HTR-8/SVneo (cell line): ENCODE measurements at places on chromosomes 16 and 17.

DNA sequence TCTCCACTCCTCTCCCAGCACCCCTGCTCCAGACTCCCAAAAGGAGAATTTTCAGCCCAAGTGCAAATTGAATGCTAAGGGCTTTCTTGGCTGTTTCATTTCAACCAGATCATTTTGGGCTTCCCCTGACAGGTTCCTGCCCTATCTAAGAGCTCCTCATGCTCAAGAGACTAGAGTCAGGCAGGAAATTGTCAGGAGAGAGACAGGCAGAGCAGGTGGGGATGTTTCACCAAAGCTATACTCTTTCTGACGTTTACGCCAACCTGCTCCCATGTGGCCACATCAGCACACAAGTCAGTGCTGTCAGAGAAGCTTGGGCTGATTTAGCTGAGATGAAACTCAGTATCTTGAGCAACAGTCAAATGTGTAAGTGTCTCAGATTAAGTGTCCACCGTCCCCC lies 31.4 kb downstream of the HIC1 start:
- no peak for DNase-seq

- DNase-seq: no peak
Measured at GRCh38 chr16:88988980-88989811, 12.2 kb upstream of the CBFA2T3 start.

DNA sequence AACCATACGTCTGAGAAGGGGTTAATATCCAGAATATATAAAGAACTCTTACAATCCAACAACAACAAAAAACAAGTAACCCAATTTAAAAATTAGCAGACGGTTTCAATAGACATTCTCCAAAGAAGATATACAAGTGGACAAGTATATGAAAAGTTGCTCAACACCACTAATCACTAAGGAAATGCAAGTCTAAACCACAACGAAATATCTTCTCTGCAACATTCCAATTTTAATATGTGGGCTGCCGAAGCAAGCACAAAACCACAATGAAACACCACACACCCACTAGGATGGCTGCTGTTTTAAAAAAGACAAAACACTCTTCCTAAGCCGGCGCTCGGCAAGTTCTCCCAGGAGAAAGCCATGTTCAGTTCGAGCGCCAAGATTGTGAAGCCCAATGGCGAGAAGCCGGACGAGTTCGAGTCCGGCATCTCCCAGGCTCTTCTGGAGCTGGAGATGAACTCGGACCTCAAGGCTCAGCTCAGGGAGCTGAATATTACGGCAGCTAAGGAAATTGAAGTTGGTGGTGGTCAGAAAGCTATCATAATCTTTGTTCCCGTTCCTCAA lies 5.9 kb upstream of the SLC13A2 start:
- no peak for DNase-seq

GRCh38 chr16:87583453-87584131 lies 18.7 kb upstream of the JPH3 start:
- no peak for DNase-seq

- DNase-seq: no peak
Measured at GRCh38 chr16:55526441-55526840, 17.6 kb downstream of the LPCAT2 start.

GRCh38 chr16:66511602-66512271 lies 38.2 kb downstream of the TK2 start:
- DNase-seq: peak; percentile 56

DNA sequence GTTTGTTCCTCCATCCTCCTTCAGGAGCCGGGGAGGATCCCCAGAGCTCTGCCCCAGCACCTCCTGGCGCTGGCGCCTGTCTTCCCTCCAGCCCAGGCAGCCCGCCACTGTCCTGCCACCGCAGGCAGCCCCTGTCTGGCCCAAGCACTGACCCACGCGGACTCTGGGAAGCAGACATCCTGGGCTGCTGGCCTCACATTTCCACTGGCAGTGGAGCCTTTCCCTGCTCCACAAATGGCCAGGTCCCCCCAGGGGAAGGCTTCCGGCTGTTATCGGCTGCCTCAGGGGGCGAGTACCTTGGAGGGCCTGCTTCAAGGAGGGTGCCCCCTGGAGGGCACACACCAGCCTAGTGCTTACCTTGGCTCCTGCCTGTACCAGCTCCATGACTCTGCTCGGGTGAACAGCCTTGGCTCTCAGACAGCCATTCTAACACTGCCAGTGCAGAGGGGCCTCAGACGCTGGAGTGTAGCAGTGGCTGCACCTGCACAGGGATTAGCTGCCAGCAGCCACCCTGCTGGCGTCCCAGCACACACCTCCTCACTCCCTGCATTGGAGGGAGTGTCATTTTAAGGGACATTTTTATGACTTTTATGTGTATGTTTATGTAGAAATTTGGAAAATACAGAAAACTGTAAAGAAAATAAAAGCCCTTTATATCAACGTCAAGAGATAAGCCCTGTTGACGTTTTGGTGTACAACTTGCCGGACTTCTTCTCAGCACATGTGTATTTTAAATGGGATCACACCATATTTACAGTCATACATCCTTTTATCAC lies 21.0 kb downstream of the ACE start:
- no peak for DNase-seq

DNA sequence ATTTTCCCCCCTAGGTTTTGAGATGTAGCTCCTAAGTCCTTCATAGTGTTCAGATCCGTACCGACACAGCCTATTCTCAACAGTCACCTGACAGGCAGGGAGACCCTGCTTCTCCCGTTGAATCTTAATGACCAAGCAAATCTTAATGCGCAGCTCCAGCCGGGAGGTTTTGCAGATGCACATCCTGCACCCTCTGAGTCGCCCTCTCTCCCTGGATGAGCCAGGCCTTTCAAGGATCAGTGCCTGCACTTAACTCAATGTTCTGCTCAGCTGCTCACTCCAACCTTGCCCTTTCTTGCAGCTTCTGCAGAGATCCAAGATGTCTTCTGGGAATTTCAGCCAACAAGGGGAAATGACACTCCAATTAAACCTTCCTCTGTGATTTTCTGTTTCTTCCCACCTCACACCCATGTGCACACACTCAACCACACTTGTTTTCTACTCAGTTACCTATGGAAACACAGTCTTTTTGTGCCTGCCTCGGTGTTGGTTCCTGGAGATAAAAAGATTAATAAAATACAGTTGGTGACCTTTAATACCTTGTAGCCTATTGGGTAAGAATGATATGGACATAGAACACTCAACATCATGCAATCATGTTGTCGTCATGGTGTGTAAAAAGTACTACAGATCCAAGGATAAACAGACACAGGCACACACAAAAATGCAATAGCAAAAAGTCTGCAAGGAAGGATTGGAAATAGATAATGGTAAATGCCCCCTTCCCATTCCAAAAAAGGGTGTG lies 76.9 kb upstream of the DYNLRB2 start:
- no peak for DNase-seq

GRCh38 chr17:61659437-61659836 lies 68.4 kb upstream of the NACA2 start:
- no peak for DNase-seq

GRCh38 chr17:77995146-77995852 lies 36.8 kb downstream of the TNRC6C start:
- DNase-seq: no peak

- no peak for DNase-seq
Measured at GRCh38 chr17:33519692-33520091, 226.6 kb upstream of the ASIC2 start.

DNA sequence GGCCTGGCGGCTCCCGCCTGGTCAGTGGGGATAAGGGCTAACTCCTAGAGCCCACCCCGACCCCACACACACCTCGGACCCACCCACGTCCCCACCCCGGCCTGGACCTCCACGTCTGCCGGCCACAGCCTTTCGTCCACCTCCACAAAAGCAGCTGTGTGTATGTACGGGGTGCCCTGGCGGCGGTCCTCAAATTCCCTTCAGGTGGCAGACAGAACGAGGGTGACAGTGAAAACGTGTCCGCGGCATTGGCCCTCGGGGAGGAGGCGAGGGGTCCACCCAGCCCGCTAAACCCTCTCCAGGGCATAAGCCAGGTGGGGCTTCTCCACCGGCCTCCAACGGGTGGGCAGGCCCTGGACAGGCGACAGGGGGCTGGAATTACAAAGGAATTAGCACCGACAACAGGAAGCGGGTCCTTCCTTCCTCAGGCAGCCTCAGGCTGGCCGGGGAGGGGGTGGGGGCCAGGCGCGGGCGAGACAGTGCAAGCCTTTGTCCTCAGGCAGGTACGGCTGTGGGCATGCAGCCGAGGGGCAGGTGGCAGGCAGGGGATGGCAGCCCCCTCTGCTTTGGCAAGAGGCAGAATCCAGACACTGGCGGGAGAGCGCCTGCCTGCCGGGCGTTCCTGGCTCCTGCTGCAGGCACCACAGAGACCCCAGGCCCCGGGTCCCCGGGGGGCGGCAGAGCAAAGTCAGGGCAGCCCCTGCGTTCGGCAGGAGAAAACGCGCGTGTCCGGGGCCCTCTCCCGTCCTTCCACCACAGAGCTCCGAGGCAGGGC lies 12.3 kb upstream of the PITPNA start:
- no peak for DNase-seq

DNA sequence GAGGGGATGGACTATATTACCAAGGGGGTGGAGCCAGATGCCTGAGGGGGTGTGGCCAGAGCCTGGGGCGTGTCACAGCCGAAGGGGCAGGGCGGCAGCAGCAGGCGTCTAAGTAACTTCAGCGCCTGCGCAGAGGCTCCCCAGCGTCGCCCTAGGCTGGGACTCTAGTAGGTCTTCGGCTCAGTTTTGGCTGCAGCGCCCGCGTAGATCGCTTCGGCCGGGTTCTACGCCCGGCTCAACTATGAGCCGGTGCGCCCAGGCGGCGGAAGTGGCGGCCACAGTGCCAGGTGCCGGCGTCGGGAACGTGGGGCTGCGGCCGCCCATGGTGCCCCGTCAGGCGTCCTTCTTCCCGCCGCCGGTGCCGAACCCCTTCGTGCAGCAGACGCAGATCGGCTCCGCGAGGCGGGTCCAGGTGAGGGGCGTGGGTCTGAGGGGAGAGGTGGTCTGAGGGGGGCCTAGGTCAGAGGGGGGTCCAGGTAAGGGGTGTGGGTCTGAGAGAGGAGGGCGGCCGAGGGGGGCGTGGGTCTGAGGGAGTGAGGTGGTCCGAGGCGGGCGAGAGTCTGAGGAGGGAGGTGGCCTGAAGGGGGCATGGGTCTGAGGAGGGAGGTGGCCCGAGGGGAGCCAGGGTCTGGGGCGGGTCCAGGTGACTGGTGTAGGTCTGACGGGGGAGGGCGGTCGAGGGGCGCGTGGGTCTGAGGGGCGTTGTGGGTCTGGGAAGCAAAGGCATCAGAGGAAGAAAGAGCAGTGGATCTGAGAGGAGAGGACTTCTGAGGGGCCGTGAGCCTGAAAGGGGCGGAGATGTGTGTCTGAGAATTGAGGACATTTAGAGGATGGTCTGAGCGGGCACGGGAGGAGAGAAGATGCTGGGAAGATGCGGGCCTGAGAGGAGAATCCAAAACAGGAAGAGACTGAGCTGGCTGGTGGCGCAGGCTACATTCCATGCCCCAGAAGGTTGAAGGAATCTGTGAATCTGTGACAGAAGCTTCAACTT lies at the start of gene LPCAT2:
Gene LPCAT2, plus strand, starts transcription at position 132 of the 991 bp plus-strand sequence. Its CDS starts 110 bp downstream, at position 242.
- peak; percentile 65 for DNase-seq

DNA sequence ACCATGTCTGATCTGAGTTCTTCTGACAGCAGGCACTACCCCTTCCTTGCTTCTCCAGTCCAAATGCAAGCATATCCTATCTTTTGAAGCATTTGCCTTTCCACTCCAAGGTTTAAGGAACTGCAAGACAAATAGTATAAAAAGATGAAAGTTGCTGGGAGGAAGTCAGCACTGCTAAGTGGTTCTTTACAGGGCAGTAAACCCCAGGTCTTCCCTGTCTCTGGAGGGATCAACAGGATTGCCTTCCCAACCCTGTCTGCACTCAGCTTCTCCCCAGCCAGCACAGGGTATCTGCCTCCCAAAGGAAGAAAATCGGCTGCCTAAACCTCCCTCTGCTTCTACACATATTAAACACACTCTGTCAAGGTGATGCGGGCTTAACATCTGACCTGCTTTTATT lies 46.8 kb downstream of the SOX9 start:
- DNase-seq: no peak
